IPS-NIHi11 (cell line): ENCODE measurements at places on chromosomes 5 and 9.

GRCh38 chr5:1134478-1134877 lies 22.6 kb upstream of the SLC12A7 start:
- DNase-seq = no peak

DNA sequence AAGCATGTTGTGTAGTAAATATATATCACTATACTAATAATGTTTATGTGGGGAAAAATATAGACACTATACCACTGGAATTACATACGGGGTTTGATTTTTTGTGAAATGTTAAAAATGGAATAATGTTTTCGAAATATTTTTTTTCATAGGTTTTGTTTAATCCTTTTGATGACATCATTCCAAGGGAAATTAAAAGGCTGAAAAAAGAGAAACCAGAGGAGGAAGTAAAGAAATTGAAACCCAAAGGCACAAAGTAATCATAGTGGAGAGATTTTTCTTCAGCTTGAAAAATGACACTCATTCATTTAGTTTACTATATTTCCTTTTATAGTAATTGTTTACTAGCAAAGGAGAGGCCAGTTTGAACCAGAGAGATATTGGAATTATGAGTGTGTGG lies 17.6 kb downstream of the CWC27 start:
- no peak for DNase-seq

GRCh38 chr9:84207491-84207951 lies 133.0 kb downstream of the SLC28A3 start:
- DNase-seq = no peak

GRCh38 chr9:89006267-89006666 lies 15.0 kb downstream of the S1PR3 start:
- DNase-seq = no peak

GRCh38 chr5:65434122-65434521 lies 47.6 kb downstream of the ADAMTS6 start:
- no peak for DNase-seq

- DNase-seq = no peak
Observed at GRCh38 chr5:56974241-56974640, 22.3 kb upstream of the MIER3 start.
